ENCODE measurements at places on chromosomes 1 and 21. TPM values are rescaled to one million over a fixed set of nuclear protein-coding genes. Genes with fewer than 3 reads are reported as not detected.

The C1QTNF12 gene
- total RNA-seq, result 1.8 TPM

DNA sequence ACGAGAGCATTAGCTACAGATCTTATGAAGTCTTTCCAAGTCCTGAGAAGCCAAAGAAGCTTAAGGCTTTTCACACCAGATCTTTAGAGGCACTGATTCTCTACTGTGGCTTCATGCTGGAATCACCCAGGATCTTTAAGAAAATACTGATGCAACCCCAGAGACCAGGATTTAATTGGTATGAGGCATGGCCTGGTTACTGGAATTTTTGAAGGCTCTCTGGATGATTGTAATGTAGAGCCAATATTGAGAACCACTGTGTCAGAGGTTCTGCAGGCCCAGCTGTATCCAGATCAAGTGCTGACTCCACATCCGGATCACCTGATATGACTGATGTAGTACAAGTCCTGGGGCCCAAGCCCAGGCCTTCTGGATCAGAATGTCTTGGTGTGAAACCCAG is 105.7 kb downstream of the PLPPR5 start:
- no peak for DNase-seq
- H3K27ac ChIP-seq, result no peak overlapping the region
- H3K4me1 ChIP-seq, result no peaks in the 10 kb centered on the region
- no peak overlapping the region for H3K4me3 ChIP-seq

- H3K36me3 ChIP-seq, result peaks cover 32% of the 10 kb centered on the region
- H3K27me3 ChIP-seq, result no peaks in the 10 kb centered on the region
- peak overlapping the region; percentile 56 for H3K4me3 ChIP-seq
- H3K27ac ChIP-seq, result peak overlapping the region; percentile 94
Measured at GRCh38 chr1:212683357-212683722, 16.3 kb downstream of the BATF3 start.

The ICOSLG gene
- total RNA-seq, result 1.8 TPM

DNA sequence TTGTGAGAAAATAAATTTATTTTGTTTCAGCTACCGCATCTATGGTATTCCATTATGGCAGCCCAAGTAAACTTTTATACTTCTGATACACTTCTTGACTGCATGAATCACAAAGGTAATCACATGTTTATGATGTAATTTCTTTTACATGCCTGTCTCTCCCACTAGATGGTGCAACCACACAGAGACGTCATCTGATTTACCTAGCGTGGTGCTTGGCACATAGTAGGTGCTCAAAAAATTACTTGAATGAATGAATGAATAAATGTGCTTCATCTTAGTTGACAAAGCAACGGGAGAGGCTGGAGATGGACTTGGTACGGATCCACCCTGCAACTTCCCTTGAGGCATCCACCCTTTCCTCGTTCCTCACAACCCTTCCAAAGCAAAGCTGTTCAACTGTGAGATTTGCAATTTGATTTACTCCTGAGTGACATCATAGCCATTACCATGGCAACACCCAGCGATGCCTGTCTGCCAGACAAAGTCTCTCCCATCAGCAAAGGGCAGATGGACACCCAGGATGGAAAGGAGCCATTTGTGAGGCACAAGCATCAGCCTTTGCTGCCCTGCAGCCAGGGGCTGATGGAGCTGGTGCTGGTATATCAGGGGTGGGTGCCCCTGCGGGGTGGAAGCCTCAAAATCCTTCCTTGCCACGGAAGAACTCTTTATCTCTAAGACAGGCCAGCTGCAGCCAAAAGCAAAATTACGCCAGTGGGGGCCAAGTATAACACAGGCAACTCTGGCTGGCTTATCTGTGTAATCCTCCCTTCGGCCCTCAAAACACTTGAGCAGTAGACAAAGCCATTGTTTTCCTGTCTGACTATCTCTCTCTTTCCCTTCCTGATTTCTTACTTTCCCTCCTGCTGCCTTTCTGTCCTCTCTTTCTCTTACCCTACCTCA is 18.9 kb upstream of the VWA5B1 start:
- no peak for DNase-seq
- peaks cover 18% of the 10 kb centered on the region for H3K27me3 ChIP-seq

The MAP1LC3C gene
- not detected for total RNA-seq

GRCh38 chr1:69269491-69269890 is 298.2 kb upstream of the LRRC7 start:
- H3K27ac ChIP-seq, result no peak overlapping the region
- no peak for DNase-seq
- H3K27me3 ChIP-seq, result no peaks in the 10 kb centered on the region
- no peaks in the 10 kb centered on the region for H3K4me1 ChIP-seq
- H3K36me3 ChIP-seq, result no peaks in the 10 kb centered on the region

DNA sequence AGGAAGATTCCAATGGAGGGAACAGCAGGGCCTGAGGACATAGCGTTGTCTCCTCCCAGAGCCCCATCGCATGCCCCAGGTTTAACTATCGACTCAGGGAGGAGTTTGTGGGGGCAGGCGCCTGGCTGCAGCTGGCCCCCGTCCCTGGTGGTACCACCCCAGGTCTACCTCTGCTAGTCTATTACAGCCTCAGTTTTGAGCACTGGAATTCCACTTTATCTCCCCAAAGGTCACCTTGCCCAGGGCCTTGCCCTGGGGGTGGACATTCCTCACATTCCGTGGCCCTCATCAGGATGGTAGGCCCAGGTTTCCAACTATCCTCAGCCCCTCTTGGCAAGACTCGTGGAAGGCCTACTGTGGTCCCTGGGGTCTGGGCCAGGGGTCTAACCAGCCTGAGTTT is 65.4 kb upstream of the SSBP3 start:
- H3K27ac ChIP-seq, result no peak overlapping the region
- H3K36me3 ChIP-seq, result no peaks in the 10 kb centered on the region
- H3K27me3 ChIP-seq, result peaks cover 13% of the 10 kb centered on the region
- H3K4me3 ChIP-seq, result no peak overlapping the region
- no peak for DNase-seq
- H3K4me1 ChIP-seq, result peaks cover 29% of the 10 kb centered on the region

GRCh38 chr1:18884419-18884717 is 18.0 kb downstream of the ALDH4A1 start:
- H3K27ac ChIP-seq, result no peak overlapping the region
- no peaks in the 10 kb centered on the region for H3K36me3 ChIP-seq
- no peaks in the 10 kb centered on the region for H3K27me3 ChIP-seq
- DNase-seq, result no peak
- no peak overlapping the region for H3K4me3 ChIP-seq
- H3K4me1 ChIP-seq, result no peaks in the 10 kb centered on the region

DNA sequence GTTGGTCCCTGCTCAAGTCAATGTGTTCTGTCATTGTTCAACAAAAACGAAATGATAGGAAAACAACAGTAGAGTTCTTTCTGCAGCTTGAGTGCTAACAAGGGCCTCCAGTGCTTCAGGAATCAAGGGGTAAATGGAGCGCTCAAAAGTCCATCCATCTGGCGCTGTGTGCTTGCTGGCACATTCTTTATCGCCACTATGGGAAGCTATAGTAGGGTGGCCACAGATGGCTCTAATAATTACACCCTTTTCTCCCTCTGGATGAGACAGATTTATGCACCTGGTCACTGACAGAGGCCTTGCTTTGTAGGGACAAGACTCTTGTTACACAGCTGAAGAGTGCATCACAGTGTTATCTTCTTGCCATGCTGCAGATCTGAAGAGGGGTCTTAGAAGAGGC is 136.0 kb downstream of the GDAP2 start:
- no peaks in the 10 kb centered on the region for H3K4me1 ChIP-seq
- no peaks in the 10 kb centered on the region for H3K36me3 ChIP-seq
- no peak for DNase-seq
- H3K4me3 ChIP-seq, result no peak overlapping the region
- H3K27me3 ChIP-seq, result no peaks in the 10 kb centered on the region

- DNase-seq, result no peak
- peaks cover 11% of the 10 kb centered on the region for H3K4me1 ChIP-seq
- H3K36me3 ChIP-seq, result peaks cover 58% of the 10 kb centered on the region
Measured at GRCh38 chr1:150083907-150084306, 16.3 kb downstream of the VPS45 start.

GRCh38 chr1:148367596-148367995 is 115.5 kb downstream of the PPIAL4G start:
- H3K36me3 ChIP-seq, result no peaks in the 10 kb centered on the region
- no peak for DNase-seq
- no peak overlapping the region for H3K4me3 ChIP-seq
- H3K4me1 ChIP-seq, result peaks cover 70% of the 10 kb centered on the region

DNA sequence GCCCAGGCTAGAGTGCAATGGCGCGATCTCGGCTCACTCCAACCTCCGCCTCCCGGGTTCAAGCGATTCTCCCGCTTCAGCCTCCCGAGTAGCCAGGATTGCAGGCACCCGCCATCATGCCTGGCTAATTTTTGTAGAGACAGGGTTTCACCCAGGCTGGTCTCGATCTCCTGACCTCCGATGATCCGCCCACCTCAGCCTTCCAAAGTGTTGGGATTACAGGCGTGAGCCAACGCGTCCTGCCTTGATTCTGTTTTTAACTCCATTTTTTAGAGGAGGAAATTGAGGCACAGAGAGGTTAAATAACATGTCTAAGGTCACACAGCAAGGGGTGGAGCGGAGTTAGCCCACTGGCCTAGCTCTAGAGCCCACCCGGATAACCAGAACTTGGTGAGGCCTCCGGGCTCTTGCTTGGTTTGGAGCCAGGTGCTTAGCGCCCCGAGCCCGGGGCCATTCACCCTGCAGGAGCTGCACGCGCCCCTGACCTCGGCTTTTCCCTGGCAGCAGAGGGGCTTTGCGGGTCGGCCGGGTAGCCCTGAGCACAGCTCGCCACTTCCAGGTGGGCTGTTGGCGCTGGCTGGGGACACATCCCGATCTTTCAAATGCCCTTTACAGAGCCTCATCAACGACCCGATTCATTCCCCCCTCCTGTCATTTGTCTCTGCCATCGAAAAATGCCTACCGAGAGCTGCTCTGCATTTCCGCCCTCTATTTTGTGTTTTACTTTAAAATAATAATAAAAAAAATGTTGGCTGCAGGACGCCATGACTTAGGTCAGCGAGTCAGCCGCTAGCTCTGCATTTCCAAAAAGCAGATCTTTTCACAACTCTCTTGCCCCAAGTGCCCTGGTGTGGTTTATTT is 11.2 kb downstream of the SIM2 start:
- peaks cover 2% of the 10 kb centered on the region for H3K36me3 ChIP-seq
- H3K27ac ChIP-seq, result no peak overlapping the region
- H3K27me3 ChIP-seq, result peaks cover 81% of the 10 kb centered on the region
- no peak for DNase-seq
- H3K4me3 ChIP-seq, result no peak overlapping the region
- peaks cover 22% of the 10 kb centered on the region for H3K4me1 ChIP-seq

DNA sequence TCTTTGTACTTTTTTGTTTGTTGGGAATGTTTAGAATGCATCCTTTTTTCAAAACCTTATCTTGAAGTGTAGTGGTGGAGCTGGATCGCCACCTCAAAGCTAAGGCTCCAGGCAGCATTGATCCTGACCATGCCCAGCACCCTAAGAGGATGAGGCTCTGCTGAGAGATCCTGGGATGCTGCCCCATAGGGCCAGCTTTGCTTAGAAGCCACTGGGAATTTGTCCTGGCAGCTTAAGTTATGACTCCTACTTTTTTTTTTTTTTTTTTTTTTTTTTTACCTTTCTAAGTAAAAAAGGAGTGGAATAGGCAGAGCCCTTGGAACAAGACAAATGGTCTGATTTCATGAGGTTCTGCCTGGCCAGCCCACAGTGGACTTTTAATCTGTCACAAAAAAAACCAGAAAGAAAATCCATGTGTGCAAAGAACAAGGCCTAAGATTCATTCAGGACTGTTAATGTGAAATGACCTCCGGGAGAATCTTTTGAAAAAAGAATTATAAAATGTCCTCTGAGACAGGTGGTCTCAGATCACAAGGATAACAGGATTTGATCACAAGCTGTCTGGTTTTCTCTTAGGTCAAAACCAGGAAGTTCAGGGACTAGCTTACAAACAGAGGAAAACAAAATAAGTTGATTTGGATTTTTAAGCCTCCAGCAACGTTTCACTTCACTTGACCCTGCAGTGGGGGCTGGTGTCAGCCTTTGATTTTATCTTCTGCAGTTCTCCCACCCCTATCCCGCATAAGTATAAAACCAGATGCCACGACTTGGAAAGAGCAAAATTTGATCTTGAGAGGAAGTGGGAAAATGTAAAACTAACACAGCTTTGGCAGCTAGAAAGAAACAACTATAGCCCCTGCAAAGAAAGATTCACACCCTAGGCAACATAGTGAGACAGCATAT is 25.9 kb upstream of the RAP1A start:
- H3K27ac ChIP-seq, result peak overlapping the region; percentile 91
- H3K4me1 ChIP-seq, result peaks cover 76% of the 10 kb centered on the region
- H3K4me3 ChIP-seq, result peak overlapping the region; percentile 57

DNA sequence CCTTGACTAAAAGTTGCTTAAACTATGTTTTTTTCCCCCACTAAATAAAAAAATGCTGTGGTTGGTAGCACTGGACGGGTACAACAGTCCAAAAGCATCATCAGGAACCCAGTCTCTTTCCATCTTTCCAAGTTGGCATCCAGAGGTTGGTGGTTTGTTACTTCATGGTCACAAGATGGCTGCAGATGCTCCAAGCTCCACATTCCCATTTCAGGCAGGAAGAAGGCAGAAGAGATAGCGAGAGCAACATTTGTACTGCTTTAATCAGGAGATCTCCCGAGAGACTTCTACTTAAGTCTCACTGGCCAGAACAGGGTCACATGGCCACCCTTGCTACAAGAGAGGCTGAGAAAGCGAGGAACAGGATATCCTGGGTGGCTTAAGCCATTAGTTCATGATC is 230.2 kb downstream of the KAZN start:
- H3K36me3 ChIP-seq, result no peaks in the 10 kb centered on the region
- DNase-seq, result no peak
- H3K4me3 ChIP-seq, result no peak overlapping the region
- no peaks in the 10 kb centered on the region for H3K27me3 ChIP-seq

GRCh38 chr1:1614204-1614953 is 921 bp upstream of the MIB2 start:
- H3K36me3 ChIP-seq, result peaks cover 13% of the 10 kb centered on the region
- H3K4me3 ChIP-seq, result peak overlapping the region; percentile 88
- peaks cover 39% of the 10 kb centered on the region for H3K4me1 ChIP-seq
- peak overlapping the region; percentile 94 for H3K27ac ChIP-seq
- no peaks in the 10 kb centered on the region for H3K27me3 ChIP-seq

The PARK7 gene
- total RNA-seq, result 302 TPM

The SFN gene
- 1.9 TPM for total RNA-seq

DNA sequence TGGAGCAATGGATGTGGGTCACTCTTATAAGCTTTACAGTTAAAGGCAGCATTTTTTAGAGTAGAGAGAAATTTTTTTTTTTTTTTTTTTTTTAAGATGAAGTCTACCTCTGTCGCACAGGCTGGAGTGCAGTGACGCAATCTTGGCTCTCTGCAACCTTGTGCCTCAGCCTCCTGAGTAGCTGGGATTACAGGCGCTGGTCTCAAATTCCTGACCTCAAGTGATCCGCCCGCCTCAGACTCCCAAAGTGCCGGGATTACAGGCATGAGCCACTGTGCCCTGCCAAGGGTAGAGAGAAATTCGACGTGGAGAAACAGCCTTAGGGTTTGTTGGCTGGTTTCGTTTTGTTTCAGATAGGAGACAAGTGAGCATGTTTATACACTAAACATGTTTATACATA is 594.2 kb upstream of the ADAMTS5 start:
- H3K36me3 ChIP-seq, result no peaks in the 10 kb centered on the region
- DNase-seq, result no peak
- no peak overlapping the region for H3K4me3 ChIP-seq
- no peaks in the 10 kb centered on the region for H3K4me1 ChIP-seq
- H3K27ac ChIP-seq, result no peak overlapping the region
- no peaks in the 10 kb centered on the region for H3K27me3 ChIP-seq

The LENEP gene
- 1.1 TPM for total RNA-seq
